ENCODE measurements at places on chromosomes 6 and 20. TPM values are rescaled to one million over a fixed set of nuclear protein-coding genes. Genes with fewer than 3 reads are reported as not detected.

DNA sequence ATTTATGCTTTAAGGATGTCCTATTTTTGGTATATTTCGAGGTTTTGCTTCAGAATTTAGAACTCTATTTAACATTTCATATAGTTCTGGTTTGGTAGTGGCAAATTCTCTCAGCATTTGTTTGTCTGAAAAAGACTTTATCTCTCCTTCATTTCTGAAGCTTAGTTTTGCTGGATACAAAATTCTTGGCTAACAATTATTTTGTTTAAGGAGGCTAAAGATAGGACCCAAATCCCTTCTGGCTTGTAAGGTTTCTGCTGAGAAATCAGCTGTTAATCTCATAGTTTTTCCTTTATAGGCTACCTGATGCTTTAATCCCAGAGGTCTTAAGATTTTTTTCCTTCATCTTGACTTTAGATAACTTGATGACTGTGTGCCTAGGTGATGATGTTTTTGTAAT is 162.7 kb upstream of the B3GAT2 start:
- H3K27ac ChIP-seq: no peak overlapping the region
- no peaks in the 10 kb centered on the region for H3K27me3 ChIP-seq
- no peaks in the 10 kb centered on the region for H3K4me1 ChIP-seq
- H3K36me3 ChIP-seq: no peaks in the 10 kb centered on the region
- DNase-seq: no peak
- no peak overlapping the region for H3K4me3 ChIP-seq

DNA sequence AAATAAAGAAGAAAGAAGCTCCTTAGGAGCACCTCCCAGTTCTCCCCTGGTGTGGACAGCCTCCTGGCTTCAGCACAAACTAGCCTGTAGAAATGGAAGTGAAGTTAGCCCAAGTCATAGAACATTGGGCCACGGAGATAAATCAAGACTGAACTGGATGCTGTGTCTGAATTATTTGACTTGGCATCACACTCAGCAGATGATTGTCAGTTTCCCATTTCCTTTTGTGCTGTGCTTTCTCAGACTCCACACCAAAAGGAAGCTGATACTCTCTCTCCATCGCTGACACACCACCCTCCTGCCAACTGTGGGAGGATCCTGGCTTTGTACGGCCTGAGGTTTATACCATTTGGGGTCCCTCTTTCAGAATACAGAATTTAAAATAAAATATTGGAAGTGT is 209.8 kb downstream of the TFAP2A start:
- H3K36me3 ChIP-seq: no peaks in the 10 kb centered on the region
- no peaks in the 10 kb centered on the region for H3K4me1 ChIP-seq
- H3K27ac ChIP-seq: no peak overlapping the region
- H3K27me3 ChIP-seq: no peaks in the 10 kb centered on the region

DNA sequence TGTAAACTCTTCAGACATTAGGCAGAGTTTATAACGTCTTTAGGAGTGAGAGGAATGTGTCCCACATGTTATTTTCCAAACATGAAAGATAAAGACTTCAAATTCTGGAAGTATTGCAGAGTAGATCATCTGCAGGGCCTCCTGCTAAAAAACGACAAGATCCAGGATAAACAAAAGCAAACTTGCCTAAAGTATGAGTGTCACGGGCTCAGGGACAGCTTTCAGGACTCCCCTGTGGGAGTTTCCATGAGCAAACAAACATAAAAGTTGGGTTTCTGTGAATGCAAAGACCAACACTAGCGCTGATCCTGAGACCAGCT is 76.9 kb downstream of the TXNDC5 start:
- no peak overlapping the region for H3K27ac ChIP-seq
- no peak for DNase-seq
- H3K36me3 ChIP-seq: no peaks in the 10 kb centered on the region
- no peaks in the 10 kb centered on the region for H3K4me1 ChIP-seq
- H3K27me3 ChIP-seq: no peaks in the 10 kb centered on the region

- H3K27me3 ChIP-seq: no peaks in the 10 kb centered on the region
- H3K4me3 ChIP-seq: peak overlapping the region; percentile 60
- no peak overlapping the region for H3K27ac ChIP-seq
Observed at GRCh38 chr6:17985934-17986655, 1.3 kb downstream of the KIF13A start.

GRCh38 chr6:70234561-70235236 is 68.2 kb downstream of the COL9A1 start:
- H3K27me3 ChIP-seq: no peaks in the 10 kb centered on the region
- no peak overlapping the region for H3K4me3 ChIP-seq
- H3K4me1 ChIP-seq: no peaks in the 10 kb centered on the region
- H3K27ac ChIP-seq: no peak overlapping the region
- DNase-seq: no peak

DNA sequence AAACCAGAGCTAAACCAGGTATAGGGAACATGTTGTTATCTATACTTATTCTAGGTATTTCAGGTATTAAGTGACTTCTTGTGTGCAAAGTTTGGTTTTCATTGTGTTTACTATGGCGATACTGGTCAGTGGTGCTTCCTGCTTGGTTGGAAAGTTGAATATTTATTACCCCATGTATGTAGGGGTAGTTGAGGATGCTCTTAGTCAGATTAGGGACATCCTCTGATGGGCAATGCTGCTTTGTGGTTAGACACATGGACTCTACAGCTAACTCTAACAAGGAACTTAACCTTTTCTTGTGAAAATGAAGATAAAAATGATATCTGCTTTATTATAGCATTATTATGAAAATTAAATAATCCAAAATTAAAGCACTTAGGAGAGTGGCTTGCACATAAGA is 44.1 kb upstream of the ENPP1 start:
- H3K27ac ChIP-seq: no peak overlapping the region
- no peak for DNase-seq
- no peaks in the 10 kb centered on the region for H3K4me1 ChIP-seq
- H3K4me3 ChIP-seq: no peak overlapping the region

- no peaks in the 10 kb centered on the region for H3K36me3 ChIP-seq
- DNase-seq: no peak
- H3K27me3 ChIP-seq: no peaks in the 10 kb centered on the region
- no peak overlapping the region for H3K27ac ChIP-seq
Observed at GRCh38 chr6:34196833-34197195, 39.9 kb upstream of the HMGA1 start.

The ARHGAP40 gene
- total RNA-seq: not detected

The CLPSL1 gene
- not detected for total RNA-seq

The CST4 gene
- 2.7 TPM for total RNA-seq

The SSTR4 gene
- total RNA-seq: not detected

The CTCFL gene
- not detected for total RNA-seq

The ITCH gene
- total RNA-seq: 138 TPM

The NKAIN4 gene
- total RNA-seq: 2.7 TPM

The SAMD5 gene
- total RNA-seq: 14.0 TPM

All from Caco-2 (cell line).